ENCODE measurements at places on chromosomes 7 and 10.

GRCh38 chr10:19290770-19291169 is 242.2 kb downstream of the MALRD1 start:
- no peak for DNase-seq

GRCh38 chr10:42637648-42638054 is 719 bp downstream of the ZNF33B start:
- DNase-seq: no peak

DNA sequence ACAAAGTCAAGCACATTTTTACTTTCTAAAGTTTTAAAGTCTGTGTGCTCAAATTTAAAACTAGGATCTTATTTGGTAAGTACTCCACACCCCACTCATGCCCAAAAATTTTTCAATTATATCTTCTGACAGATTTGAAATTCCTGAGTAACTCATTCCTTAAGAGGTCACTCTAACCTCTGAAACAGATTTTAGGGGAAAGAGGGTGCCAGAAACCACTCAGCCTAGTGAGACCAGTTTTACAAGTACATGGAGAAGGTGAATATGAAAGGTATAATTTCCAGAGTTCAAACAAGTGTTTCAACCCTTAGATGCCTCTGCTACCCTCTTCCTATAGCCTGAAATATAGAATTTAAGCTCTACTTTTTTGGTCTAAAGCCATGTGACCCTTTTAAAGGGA is 79.2 kb downstream of the C7orf25 start:
- DNase-seq: no peak

- no peak for DNase-seq
Observed at GRCh38 chr7:127768241-127768640, 116.2 kb downstream of the SND1 start.

DNA sequence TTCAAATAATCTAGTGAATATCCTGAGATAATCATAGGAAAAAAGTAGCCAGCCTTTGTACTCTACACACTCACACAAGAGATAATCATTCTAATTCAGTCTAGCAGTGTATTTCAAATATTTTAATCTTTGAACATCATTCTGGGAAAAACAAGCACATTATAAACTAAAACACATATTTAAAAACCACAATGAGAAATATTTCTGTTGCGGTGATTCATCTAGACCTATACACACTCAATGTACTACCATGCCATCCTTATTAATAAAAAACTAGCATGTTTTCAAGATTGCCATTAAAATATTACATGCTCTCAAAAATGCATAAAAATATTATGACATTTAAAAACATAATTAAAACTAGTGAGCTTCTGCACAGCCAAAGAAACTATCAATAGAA is 11.8 kb downstream of the COG5 start:
- no peak for DNase-seq

GRCh38 chr7:359766-360361 is 69.9 kb downstream of the FOXL3 start:
- no peak for DNase-seq

GRCh38 chr7:134836447-134836846 is 57.0 kb downstream of the CALD1 start:
- DNase-seq: peak; percentile 98

DNA sequence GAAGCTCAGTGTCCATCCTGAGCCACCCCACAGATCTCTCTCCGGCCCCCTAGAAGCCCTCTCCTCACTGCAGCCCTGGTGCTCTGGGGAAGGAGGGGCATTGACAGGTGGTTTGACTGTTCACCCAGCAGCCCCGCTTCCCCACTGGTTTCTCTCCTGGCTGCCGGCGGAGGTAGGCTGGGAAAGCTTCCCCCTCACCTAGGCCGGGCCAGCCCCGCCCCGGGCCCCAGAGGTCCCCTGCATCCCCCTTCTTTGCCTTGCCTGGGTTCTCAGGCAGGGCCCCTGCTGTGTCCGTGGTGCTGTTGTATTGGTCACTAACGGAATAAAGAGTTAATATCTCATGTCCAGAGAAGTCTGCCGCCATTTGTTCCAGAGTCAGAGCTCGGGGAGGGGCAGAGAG is 21.2 kb downstream of the CLEC2L start:
- no peak for DNase-seq

GRCh38 chr10:92699518-92700381 is 10.0 kb downstream of the HHEX start:
- peak; percentile 47 for DNase-seq

- peak; percentile 20 for DNase-seq
Observed at GRCh38 chr10:74949034-74949832, 122.8 kb downstream of the KAT6B start.

DNA sequence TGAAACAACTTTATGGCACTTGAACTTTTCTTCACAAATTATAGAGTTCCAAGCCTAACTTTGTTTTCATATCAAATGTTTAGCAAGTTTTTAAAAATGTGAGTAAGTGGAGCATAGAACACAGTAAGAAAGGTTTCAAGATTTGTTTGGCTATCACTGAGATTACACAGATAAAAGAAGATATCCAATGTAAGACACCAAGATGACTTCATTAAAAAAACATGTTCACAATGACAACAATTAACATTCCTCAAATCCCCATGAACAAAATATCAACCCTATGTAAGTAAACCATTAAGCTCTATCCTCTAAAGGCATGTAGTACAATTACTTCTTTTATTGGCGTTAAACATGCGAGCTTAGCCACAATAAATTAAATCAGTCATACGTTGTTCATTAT is 129.7 kb downstream of the RELN start:
- no peak for DNase-seq

- no peak for DNase-seq
Observed at GRCh38 chr7:34365611-34366010, 292.4 kb upstream of the NPSR1 start.

DNA sequence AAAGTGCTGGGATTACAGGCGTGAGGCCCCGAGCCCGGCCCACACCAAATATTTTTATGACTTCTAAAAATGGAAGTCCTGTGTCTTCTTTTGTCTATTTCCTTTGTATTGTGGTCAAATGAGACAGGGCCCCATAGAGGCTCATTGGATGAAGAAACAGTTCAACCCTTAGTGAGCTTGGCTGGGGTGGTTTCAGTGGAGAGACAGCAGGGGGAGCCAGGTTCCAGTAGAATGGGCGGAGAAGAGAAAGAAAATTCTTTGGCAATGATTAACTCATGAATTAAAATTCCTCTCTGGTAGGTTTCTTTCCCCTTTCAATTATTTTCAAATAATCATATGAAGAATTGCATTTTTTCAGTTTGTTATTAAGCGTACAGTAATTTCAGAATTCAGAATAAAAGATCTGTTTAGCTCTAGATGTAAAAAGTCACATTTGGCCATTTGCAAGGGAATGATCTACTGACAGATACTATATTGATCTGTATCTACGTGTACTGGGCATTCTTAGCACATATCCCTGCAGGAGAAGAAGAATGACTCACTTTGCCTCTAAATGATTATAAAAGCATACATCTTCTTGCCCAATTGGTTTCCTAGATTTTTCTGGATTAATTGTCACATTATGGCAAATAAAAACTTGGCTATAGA is 43.2 kb downstream of the PNLIPRP3 start:
- no peak for DNase-seq

DNA sequence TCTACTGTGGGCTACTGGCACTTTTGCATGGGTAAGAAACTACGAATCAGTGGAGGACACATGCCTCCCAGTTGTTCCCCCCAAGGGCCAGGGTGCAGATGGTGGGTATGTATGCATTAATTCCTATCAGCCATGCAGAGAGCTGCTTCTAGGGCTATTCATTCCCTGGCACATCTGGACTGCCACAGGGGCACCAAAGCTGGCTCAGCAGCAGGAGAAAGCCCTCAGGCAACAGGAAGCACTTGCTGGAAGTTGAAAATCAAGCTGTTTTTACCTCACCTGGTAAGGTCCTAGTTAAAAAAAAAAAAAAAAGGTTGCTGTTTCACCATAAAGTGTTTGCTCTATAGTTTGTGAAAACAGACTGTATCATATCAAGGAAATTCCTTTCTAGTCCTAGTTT is 1342.6 kb downstream of the REEP3 start:
- DNase-seq: no peak

DNA sequence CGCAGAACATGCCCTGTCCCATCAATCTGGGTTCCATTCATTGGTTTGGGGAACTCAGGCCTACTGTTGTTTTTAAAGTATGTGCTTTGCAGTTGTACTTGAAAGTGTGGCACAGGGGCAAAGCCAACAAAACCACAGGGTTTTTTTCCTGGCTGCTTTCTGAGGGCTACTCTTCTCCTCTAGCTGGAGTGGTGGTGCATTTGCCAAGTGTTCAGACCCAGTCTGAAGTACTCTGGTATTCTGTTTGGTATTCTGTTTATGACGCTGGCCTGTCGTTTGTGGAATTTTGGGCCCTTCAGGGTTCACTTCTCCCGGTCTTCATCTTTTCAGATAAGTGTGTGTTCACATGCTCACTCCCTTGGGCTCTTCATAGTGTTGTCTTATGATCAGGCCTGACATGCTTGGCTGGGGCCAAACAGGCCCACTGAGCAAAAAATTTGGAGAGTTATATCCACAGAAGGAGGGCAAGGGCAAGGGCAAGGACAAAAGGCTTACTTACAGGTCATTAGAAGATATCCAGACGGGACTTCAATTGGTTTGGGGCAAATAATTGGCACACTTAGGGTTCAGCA is 26.3 kb downstream of the SLC26A4 start:
- no peak for DNase-seq

DNA sequence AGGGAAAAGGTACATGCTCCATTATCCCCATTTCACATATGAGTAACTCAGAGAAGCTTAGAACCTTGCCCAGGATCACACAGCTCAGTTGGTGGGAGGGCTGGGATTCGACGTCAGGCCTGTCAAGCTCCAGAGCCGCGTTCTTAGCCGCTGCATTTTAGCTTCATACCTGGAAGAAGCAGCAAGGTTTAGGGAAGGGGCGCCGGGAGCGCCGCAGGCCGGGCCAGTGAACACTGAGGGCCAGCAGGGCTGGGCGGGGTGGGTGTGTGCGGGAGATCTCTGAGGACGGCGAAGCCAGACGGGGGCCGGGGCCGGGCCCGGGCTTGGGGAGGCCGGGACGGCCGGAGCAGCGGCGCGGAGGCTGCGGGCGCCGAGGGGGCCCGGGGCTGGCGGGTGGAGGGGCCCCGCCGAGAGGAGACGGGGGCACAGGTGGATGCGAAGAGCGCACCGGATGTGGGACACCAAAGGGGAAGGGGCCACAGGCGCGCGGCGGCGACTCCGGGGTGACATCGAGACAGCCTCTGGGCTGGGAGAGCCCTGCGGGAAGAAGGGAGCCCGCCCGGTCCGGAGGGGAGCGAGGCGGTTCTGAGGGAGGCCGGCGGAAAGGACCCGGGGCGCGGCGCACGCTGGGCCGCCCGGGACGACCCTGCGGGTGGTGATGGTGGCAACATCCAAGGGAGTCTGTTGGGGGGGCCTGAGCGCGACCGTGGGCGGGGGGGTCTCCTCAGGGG is 498 bp downstream of the NDST2 start:
- DNase-seq: peak; percentile 33

GRCh38 chr7:44572771-44573170 is 937 bp downstream of the DDX56 start:
- DNase-seq: no peak

- DNase-seq: peak; percentile 92
Observed at GRCh38 chr10:3776796-3777571, 8.0 kb downstream of the KLF6 start.

GRCh38 chr7:82264783-82265305 is 178.7 kb downstream of the CACNA2D1 start:
- DNase-seq: no peak

DNA sequence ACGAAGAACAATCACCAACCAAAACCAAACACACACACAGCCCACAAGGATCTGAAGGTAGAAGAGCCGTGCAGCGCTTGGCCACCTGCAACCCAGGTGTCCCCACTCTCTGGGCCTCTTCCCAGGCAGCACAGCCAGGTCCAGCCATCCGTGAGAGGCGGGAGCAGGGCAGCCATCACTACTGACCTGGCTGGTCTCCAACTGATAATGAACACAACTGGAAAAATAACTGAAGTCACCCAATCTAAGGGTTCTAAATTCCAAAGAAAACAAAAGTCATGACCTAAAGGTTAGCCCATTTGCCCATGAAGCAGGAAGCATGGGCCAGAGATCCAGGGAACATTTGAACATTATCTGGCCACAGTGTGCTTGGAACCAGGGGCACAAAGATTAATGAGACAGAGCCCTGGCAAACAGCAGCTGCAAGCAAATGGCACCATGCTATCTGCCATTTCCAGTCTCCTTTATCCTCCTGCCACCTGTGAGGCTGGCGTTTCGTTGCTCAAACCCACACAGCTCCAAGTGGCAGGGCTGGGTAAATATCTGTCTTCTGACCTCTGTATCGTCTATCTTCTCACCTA is 207.9 kb downstream of the TNS3 start:
- DNase-seq: no peak

GRCh38 chr7:85310301-85310700 is 123.4 kb upstream of the SEMA3D start:
- DNase-seq: no peak

- DNase-seq: no peak
Observed at GRCh38 chr7:730501-731439, 3.7 kb upstream of the PRKAR1B start.

DNA sequence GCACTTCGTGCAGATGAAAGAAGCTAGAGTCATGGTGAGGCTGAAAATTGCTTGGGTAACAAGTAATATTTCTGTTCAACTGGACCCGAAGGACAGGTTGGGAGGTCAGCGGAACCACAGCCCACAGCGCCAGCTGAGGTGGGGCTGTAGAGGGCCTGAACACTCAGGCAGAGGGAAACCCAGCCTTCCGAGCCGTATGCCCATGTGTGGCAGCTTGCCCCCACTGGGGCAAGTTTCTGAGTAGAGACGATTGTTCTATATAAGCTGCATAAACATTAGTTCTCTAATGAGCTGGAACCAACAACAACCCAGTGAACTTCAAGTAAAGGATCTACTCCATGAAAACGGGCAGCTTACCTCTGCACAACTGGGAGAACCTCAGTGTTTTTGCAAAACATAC is 58.4 kb upstream of the TNS3 start:
- no peak for DNase-seq

GRCh38 chr7:39054731-39055130 is 77.0 kb downstream of the POU6F2 start:
- no peak for DNase-seq

DNA sequence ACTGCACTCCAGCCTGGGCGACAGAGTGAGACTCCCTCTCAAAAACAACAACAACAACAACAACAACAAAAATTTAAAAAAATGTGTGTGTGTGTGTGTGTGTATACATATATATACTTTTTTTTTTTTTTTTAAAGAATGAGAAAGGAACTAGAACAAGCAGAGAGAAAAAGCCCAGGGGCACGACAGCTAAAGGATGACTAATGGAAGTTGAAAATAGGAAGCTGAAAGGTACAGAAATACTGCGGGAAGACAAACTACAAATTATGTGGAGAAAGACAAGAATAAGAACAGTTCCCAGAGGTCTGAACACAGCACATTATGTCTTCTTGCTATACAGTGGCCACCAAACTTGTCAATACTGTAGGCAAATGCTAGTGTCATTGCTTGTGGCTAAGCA is 141.9 kb upstream of the PRSS1 start:
- DNase-seq: no peak
